ENCODE measurements at places on chromosomes 4 and X.

DNA sequence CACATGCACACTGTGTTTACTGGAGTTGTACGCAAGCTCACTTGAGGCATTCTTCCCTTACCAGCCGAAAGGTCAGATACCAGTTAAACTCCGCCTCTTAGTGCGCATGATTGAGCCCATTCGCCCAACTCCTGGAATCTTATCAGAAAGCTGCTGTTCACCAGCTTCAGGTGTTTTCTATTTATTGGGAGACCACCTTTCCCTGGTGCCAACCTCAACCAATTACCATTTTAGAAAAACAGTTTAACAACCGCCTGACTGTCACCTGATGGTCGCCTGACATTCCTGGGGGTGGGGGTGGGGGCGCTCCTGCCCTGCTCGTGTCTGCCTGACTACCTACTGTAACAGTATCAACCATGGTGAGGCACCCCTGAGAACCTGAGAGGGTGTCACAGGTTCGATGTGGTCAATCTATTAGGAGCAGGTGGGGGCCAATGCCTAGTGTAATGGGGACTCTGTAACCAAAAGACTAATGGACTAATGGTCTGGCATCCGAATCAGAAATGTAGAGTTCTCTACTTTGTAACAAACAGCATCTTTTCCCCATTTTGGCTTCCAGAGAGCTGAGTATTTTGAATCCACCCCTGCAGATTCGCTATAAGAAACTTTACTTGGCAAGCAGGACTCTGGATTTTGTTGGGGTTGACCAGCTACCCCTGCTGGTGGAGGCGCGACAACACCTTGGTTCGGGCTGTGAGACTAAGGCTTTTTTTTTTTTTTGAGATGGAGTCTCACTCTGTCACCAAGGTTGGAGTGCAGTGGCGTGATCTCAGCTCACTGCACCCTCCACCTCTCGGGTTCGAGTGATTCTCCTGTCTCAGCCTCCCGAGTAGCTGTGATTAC is 58.2 kb upstream of the ZNF157 start:
- DNase-seq: peak; percentile 41

GRCh38 chr4:70930530-70931256 is 28.5 kb downstream of the MOB1B start:
- DNase-seq: no peak

DNA sequence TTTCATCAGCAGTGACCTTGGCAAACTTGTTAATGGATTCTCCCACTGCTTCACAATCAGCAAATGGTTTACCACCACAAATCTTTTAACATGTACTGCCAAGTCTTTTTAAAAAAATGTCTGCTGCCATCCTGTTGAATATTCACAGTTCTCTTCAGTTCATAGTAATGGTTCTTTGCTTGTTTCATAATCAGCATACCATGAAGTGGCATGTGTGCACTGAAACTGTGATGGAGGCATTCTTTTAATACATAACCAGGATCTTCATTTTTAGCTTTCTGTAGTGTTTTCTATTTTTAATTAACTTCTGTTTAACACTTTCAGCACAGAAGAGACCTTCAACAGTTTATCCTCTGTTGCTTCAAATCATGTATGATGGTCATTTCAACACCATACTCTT is 230.1 kb upstream of the ARSJ start:
- no peak for DNase-seq

- no peak for DNase-seq
Measured at GRCh38 chr4:13670456-13671160, 43.1 kb upstream of the BOD1L1 start.

DNA sequence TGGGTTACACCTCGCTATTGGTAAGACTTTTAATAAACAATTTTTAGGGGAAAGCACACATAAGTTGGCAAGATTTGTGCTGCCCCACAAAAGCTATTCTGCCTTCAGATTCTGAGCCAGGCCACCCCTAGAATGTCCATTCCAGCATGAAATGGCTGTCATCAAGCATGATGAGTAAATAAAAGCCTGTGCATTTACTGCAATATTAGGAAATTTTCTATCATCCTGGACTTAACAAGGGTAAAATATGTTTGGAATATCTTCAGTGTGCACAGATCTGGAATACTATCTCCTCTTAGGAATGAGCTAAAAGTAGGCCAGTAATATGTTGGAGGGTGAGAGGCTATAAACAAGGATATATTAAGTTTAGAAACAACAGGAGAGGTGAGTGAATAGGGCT is 510.9 kb downstream of the ANKRD50 start:
- DNase-seq: no peak

GRCh38 chr4:4618847-4619246 is 77.0 kb upstream of the STX18 start:
- peak; percentile 92 for DNase-seq

DNA sequence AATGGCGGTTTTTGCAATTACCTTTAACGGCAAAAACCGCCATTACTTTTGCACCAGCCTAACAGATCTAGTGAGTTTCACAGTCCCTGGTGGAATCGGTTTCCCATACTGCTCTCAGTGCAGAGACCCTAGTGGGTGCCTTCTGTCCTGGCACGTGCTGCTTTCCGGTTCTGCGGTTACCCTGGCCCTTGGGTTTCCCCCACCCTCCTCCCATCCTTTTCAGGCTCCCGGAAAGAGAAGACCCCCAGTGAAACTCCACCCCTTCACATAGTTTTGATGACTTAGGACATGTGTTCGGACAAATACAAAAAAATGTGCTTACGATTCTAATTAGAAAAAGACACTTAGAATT is 36.9 kb downstream of the NLGN3 start:
- DNase-seq: no peak
